Stimulated activated CD4-positive, alpha-beta T cell treated with anti-CD3 and anti-CD28 coated beads, Interleukin-12 subunit alpha, Interleukin-12 subunit beta, amount 100 ng/mL, for 4 hours (primary cell): ENCODE measurements at places on chromosomes 11 and 22.
A peak's percentile ranks its signal among the peaks of the same experiment; 100 is the strongest.

GRCh38 chr22:30856741-30857502, 111.7 kb downstream of the MORC2 start:
- DNase-seq: no peak

DNA sequence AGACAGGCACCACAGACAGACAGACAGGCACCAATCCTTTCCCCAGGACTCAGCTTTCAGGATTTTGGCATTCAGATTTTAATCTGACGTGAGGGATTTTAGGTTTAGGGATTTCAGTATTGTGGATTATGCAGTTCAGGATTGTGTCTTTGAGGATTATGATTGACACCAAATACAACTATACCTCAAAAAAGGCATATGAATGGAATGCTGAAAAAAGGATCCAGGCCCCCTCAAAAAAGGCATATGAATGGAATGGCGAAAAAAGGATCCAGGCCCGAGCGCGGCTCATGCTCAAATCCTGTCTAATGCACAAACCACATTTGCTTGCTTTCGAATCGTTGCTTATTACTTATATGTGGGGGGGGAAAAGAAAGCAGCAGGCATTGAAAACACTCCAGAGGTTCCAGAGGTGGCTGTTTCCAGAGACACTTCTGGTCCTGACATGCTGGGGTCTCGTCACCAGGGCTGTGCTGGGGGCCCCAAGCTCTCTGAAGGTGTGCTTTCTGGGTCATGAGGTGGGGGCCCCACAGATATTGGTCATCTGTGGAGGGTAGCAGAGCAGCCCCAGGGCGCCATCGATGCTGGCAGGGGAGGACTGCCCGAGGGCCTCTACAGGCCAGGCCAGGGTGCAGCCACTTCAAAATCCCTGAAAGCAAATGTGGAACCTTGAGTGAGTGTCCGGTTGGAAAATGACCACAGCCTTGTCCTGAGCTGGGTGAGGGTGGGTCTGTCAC, 16.8 kb upstream of the OSBPL5 start:
- no peak for DNase-seq

DNA sequence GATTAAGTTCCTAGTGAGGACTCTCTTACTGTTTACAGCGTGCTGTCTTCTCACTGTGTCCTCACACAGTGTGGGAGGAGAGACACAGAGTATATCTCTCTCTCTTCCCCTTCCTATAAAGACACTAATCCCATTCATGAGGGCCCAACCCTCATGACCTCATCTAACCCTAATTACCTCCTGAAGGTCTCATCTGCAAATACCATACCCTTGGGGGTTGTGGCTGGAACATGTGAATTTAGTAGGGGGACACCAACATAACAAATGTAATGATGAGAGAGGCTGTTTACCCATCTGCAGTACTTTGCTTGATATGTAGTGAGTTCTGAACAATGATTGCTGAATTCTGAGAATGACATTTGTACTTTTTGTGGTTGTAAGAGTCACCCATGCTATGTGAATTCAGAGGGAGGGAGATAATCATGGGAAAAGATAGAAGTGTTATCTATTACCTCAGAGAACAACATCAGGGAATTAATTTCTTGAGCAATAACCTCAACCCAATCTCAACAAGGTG, 4.9 kb upstream of the OR52W1 start:
- DNase-seq: no peak

DNA sequence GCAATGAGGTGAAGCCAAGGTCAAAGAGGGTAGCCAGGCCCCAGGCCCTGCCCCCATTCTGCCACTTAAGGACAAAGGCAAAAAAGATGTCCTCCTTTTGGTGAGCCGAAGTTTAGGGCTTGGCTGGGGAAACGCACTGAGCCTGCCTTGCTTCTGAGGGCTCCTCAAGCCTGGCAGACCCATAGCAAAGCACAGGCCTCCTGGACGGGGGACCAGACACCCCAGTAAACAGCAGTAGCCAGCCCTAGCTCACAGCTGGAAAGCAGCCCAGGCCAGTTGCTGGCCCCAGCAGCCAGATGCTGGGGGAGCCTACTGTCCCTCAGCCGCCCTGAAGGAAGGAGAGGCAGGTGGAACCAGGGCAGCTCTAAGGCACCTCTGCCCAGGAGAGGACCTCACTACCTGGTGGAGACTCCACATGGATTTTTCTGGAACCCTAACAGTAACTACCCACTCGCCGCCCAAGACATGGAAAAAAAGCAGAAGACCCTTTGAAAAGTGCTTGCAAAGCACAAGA, 3.8 kb upstream of the PYGM start:
- DNase-seq: no peak

DNA sequence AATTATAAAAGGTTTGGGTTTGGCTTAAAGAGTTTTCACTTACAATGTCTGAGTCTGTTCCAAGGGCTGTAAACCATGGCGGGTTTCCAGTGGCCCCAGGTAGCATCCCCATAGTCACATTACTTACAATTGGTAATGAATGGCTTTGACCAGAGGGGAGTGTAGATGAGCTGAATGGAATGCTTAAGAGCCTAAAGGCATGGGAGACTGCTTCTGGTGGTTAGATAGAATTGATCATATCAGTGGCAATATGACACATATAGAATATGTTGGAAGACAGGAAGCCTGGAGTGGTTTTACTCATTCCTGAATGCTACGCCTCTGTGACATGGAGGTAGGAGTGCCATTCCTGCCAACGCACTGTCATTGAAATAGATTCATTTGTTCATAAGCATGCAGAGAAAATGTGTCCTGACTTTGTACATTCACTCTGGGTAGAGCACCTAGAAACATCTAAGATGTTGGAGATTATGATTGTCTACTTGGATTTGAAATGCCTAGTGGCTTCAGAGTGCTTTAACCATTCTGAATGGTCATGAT, 183.3 kb downstream of the BLID start:
- DNase-seq: no peak

DNA sequence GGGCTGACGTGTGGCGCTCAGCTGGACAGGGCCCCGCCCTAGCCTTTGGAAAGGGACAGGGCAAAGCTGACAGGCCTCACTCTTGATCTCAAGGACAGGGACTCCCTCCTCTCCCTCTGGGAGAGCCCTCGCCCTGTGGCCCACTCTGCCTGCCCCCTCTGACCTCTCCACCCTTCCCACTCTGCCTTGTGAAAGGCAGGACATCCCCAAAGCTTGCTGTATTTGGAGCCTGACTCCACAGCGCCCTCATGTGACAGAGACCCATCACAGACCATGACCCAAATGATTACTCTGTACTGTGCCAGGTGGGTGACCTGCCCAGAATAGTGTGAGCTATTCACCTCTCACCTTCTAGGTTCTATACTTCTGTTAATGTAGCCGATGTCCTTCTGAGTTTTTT, 18.8 kb downstream of the P2RY2 start:
- DNase-seq: no peak

- peak; percentile 84 for DNase-seq
These were observed at the start of gene ADSL for GRCh38 chr22:40346185-40347118. ADSL (plus strand) TSS chr22:40346500; CDS start chr22:40346559, 59 bp downstream.

DNA sequence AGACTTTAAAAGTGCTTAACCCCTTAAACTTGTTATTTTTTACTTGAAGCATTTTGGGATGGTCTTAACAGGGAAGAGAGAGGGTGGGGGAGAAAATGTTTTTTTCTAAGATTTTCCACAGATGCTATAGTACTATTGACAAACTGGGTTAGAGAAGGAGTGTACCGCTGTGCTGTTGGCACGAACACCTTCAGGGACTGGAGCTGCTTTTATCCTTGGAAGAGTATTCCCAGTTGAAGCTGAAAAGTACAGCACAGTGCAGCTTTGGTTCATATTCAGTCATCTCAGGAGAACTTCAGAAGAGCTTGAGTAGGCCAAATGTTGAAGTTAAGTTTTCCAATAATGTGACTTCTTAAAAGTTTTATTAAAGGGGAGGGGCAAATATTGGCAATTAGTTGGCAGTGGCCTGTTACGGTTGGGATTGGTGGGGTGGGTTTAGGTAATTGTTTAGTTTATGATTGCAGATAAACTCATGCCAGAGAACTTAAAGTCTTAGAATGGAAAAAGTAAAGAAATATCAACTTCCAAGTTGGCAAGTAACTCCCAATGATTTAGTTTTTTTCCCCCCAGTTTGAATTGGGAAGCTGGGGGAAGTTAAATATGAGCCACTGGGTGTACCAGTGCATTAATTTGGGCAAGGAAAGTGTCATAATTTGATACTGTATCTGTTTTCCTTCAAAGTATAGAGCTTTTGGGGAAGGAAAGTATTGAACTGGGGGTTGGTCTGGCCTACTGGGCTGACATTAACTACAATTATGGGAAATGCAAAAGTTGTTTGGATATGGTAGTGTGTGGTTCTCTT, 2.8 kb downstream of the MALAT1 start:
- no peak for DNase-seq

GRCh38 chr11:80937842-80938241, 1497.0 kb upstream of the TENM4 start:
- no peak for DNase-seq

DNA sequence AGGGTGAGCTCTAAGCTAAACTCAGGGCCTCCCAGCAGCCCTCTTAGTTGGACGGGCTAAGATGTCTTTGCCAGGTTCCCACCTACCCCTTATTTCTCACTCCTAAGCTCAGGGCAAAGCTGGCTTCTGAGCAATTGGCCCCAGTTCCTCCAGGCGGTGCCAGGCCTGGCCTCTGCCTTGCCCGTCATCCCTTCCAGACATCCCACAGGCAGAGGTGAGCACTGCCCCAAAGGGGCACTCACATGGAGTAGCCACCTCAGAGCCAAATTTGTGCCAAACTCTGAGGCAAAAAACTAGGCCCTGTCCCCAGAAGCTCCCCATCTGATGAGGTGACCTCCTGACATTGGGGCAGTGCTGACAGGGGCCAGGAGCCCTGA, 9.7 kb downstream of the RHOD start:
- no peak for DNase-seq

DNA sequence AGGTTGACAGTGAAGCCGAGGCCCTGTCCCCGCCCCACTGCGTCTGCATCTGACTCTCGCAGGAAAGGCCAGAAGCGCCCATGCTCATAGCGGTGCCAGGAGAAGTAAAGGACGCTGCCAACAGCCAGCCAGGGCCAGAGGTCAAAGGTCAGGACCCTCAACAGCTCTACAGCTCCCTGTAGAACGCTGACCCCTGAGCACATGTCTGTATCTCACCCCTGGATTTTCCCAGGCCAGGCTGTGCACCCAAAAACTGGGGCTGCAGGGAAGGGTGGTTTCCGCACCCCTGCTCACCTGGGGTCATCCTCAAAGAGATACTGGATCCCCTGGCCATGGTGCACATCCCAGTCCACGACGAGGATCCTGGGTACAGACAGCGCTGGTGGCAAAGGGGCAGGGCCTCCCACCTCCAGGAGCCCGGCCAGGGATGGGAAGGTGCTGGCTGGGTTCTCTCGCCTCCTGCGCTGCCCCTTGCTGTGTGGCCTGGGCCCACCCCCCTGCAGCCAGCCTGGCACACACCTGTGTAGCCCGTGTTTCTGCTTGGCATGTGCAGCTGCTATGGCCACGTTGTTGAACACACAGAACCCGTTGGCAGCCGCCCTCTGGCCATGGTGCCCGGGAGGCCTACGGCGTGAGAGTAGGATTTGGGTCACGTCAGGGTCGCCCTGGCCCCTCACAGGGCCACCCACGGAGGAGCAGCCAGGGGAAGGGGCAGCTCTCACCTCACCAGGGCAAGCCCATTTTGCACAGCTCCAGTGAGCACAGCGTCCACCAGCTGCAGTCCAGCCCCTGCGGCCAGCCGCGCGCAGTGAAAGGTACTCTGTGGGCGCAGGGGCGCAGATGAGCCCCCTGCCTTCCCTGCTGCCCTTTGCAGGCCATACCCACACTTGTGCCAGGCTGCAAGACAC, 1.5 kb downstream of the HDAC10 start:
- no peak for DNase-seq

GRCh38 chr22:35589071-35589755, 27.9 kb downstream of the MB start:
- DNase-seq: no peak

DNA sequence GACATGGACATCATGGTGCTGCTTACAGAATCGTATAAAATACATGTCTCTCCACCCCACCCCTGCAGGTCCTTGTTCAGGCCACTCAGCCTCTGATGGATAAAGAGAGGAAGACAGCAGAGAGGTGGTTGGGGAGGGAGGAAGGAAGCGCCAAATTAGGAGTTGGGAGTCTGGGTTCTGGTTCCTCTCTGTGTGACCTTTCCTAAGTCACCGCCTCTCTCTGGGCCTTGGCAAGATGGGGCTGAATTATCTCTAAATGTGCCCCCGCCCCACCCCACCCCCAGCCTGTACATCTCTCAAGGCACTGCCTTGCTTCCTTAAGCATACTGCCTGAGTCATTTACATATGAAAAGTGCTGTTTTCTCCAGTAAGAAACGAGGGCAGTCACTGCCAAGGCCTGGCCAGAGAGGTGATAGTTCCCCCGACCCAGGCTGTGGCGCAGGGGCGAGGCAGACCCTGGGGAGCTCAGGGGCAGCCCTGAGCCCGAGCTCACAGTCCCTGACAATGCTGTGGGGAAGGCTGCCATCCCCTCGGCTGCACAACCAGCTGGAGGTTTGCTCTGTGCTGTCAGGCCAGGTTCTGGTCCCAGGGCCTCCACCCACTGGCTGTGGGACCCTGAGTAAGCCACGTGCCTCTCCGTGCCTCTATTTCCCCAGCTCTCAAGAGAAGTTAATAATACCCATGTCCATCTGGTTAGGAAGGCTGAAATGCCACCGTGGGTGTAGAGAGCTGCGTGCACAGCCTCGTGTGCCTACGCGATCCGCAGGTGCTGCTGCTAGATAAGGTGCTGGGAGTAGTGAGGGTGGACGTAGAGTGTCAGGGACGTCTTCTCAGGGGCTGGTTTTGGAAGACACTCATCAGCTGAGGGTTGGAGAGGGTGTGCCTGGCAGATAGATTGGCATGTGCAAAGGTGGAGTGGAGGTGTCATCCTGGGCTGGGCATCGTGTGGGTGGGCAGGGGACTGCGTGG, 55.3 kb downstream of the CACNA1I start:
- no peak for DNase-seq

GRCh38 chr11:61357894-61358239, 3.8 kb downstream of the CYB561A3 start:
- no peak for DNase-seq

- DNase-seq: no peak
These were observed 134.3 kb upstream of the C11orf58 start for GRCh38 chr11:16603890-16604793.

GRCh38 chr11:20337526-20338154, 25.9 kb upstream of the HTATIP2 start:
- DNase-seq: no peak

DNA sequence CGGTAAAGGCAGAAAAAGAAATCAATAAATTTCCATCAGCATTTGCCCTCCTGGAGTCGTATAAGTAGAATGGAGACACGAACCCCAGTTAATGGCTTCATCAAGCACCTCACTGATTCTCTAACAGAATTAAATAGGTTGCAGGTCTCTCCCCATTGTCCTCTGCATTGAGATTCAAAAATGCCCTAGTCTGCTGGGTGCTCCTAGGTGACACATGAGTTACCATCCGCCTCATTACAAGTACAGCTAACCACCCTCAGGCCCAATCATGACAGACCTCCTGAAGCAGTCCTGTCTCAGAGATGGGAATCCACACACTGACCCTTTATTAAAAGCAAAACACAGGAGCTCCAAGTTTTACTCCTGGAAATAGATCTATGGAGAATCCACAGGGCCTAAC, 31.4 kb downstream of the HSPA8 start:
- no peak for DNase-seq

- DNase-seq: no peak
These were observed 83.1 kb downstream of the OR5AK2 start for GRCh38 chr11:57071829-57072228.
